ENCODE measurements at places on chromosomes 11 and 22.

GRCh38 chr11:86118253-86118652 is 49.4 kb upstream of the PICALM start:
- DNase-seq, result no peak

- no peak for DNase-seq
Measured at GRCh38 chr11:10351765-10352641, 47.1 kb downstream of the ADM start.

GRCh38 chr11:65113839-65114238 is 2.2 kb downstream of the TM7SF2 start:
- no peak for DNase-seq

DNA sequence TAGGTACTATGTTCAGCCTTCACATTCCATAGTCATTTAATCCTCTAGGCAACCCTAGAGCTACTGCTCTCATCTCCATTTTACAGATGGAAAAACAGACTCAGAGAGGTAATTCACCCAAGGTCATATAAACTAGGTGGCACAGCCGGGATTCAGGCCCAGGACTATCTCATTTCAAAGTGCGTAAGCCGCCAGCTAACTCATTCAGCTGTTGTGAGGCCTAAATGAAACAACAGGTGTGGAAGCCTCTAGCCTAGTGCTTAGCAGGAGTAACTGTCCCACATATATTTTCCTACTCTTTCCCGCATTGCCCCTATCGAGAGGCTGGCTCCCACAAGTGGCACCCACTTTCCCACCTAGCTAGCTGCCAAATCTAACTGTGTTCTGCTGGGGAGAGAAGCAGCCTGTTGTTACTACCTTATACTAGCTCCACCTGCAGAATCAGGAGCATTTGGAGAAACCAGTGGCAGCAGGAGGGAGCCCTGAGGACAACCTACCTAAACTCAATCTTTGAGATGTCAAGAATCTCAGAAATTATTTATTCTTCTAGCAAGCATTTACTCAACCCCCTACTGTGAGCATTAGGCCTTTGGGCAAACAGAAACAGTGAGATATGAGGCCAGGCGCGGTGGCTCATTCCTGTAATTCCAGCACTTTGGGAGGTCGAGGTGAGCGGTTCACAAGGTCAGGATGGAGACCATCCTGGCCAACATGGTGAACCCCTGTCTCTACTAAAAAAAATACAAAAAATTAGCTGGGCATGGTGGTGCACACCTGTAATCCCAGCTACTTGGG is 20.9 kb downstream of the PRG3 start:
- no peak for DNase-seq

DNA sequence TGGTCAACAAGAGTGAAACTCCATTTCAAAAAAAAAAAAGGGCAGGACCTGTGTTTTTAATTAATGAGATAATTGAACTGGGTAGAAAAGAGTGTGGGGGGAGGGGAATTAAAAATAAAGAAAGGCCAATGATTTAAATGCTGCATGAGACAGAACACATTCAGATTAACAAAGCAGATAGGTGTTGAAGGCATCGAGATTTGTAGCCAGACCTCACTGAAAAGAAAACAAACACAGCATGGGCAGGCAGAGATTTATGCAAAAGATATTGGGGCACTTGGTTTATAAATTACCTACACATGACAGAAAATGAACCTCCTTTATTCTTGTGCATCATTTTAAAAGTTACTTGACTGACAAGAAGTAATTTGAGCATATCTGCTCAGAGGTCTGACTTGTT is 354.0 kb upstream of the API5 start:
- no peak for DNase-seq

GRCh38 chr22:23094695-23095681 is 24.7 kb downstream of the GNAZ start:
- no peak for DNase-seq

GRCh38 chr11:61187505-61188130 is 15.7 kb upstream of the PGA3 start:
- DNase-seq, result peak; percentile 82

- no peak for DNase-seq
Measured at GRCh38 chr22:37777122-37777687, 30.5 kb upstream of the GCAT start.

DNA sequence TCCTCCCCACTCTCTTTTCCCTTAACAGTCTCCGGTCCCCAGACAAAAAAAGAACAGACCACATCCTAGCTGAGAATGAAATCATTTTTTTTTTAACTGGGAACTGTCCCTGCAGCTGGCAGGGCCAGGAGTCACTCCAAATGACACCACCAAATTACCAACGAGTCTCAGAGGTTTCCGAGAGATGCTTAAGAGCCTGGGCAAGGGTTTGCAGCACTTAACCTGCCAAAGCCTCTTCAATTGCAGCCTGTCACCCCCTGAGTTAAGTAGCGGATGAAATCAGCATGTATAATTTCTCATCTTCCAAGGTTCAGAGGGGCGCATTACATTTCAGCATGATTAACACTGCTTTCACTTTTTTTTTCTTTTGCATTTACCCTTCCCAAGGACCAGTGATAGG is 71.8 kb downstream of the TENM4 start:
- peak; percentile 42 for DNase-seq

DNA sequence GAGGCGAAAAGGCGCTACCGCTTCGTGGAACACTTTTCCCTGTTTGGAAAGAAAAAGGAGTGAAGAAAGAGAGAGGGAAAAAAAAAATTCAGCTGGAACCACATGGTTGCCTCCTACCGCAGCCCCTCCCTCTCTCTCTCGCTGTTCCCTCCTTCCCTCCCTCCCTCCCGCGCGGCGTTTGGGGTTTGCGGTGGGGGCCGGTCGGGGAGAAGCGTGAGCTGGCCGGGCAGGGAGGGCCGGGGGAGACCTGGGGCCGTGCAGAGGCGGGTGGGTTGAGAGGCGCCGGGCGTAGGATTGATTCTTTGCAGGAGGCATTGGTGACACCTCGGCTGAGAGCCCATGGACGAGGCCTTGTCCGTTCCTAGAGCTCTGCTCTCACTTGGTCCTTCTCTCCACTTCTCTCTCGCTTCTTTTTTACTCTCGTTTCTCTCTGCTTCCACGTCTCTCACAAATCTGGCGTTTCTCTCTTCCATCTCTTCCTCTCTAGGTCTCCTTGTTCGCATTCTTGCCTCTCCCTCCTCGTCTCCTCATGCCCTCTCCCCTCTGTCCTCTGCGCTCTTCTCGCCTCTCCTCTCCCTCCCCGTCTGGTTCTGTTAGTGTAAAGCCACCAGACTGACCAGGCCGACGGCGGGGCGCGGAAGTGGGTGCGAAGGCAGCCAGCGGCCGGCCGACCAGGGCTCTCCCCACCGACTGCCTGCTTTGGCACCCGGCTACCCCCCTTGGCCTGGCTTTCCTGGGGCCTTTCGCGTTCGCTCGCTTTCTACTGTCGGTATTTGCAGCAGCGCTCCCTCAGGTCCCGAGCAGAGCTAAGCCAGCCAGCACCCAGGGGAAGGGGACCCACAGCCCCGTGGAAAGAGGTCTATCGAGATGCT is at the start of gene CLMP:
Gene CLMP (minus strand): TSS at position 61 of the 872 bp plus-strand sequence. CDS start 308 bp downstream, outside the sequence.
- no peak for DNase-seq

DNA sequence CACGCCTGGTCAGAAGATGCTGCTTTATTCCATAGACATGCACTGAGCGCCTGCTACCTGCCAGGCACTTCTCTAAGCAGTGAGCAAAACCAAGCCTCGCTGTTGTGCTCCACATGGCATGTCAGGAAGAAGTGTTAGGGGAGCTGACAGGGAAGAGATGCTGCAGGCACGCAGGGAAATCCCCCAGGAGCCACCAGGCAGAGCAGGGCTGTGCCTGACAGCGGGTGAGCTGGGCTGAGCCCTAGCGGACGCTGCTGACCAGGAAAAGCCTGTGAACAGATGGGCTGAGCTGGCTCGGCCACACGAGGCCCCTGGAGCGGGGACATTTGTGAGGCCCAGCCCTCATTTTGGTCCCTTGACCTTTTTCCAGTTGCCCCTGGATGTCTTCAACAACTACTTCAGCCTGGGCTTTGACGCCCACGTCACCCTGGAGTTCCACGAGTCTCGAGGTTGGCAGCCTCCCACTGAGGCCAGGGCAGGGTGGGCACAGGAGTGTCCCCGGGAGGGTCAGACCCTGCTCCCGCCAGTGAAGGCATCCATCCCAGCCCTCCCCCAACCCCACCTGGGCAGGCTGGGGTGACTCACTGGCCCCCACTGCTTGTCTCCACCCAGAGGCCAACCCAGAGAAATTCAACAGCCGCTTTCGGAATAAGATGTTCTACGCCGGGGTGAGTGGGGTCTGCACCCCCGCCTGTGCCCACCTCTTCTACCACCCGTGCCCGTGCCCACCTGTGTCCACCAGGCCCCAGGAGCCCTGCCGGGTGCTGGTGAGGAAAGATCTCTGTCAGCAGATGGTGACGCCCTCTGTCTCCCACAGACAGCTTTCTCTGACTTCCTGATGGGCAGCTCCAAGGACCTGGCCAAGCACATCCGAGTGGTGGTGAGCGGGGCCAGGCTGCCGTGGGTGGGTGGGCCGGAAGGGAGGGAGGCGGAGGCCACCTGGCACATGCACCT is 7.4 kb upstream of the MDK start:
- no peak for DNase-seq

- no peak for DNase-seq
Measured at GRCh38 chr11:30128269-30128932, 102.4 kb upstream of the FSHB start.

DNA sequence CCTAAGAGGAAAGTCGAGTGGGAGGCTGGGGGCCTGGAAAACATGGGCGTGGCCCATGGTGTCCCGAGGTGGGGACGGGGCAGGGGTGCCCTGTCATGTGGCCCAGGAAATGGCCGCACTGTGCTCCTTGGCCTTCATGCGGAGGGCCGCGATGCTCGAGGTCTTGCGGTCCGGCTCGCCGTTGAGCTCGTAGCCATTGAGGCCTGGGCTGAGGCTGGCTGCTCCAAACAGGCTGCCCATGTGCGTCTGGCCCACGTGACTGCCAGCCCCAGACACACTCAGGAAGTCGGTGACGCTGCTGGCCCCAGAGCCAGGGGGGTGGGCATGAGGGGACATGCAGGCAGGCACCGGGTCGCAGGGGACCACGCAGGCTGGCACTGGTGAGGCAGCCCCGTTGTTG is 45.2 kb downstream of the ALX4 start:
- no peak for DNase-seq

DNA sequence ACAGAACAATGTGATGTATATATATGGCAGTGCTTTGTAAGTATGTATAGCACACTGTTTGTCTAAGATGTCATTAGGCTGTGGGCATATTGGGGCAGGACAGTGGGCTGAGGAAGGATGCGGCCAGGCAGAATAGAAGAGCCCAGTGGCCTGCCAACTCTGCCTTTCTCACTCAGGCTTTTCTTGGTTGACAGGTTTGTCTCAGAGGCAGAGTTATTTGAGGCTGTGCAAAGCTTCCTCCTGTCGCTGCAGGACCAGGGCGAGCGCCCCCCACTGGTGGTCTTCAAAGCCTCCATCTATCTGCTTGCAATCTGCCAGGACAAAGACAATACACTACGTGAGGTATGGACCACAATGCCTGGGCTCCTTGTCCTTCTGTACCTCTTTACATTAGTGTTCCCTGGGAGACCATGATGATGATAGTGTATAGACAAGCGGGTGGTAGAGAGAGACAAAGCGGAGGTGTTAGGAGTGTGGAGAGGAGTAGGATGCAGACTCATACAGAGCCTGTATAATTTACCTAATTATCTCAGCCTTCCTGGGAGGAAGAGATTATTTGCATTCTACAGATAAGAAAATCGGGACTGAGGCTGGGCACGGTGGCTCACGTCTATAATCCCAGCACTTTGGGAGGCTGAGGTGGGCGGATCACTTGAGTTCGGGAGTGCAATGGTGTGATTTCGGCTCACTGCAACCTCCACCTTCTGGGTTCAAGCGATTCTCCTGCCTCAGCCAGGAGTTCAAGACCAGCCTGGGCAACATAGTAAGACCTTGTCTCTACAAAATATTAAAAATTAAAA is 37.3 kb upstream of the CCDC134 start:
- DNase-seq, result no peak

GRCh38 chr11:133897331-133897650 is 52.0 kb upstream of the SPATA19 start:
- DNase-seq, result no peak

DNA sequence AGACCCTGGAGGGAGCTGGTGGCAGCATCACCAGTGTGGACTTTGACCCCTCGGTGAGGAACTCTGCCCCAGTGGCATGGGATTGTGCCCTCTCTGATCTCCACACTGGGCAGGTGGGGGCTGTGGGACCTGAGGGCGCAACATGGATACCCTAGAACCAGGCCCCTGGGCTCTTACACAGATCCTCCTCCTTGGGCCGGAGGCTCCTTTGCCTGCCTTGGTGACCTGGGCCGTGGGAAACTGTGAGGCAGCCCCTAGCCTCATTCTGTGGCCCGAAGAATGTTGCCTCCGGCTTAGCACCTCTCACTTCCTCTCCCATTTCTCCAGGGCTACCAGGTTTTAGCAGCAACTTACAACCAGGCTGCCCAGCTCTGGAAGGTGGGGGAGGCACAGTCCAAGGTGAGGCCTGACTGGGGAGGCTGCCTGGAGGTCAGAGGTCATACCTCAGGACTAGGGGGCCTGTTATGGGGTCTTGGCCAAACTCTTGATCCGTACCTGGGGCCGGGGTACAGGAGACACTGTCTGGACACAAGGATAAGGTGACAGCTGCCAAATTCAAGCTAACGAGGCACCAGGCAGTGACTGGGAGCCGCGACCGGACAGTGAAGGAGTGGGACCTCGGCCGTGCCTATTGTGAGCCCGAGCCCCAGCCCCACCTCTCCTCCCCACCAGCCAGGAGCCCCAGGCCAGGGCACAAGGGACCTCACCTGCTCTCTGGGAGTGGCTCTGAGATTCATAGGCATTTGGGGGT is 12.2 kb downstream of the ATG16L2 start:
- DNase-seq, result no peak

DNA sequence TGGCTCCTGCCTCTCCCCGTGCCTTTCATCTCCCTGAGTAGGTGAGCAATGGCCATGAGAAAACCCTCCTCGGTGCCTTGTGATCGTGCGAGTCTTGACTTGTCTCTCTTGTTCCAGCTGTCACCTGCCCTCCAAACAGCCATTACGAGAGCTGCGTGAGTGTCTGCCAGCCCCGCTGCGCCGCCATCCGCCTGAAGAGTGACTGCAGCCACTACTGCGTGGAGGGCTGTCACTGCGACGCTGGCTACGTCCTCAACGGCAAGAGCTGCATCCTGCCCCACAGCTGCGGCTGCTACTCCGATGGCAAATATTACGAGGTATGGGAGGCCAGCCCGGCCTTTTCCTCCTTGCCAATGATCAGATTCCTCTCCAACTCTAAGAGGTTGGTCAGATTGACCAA is 51.7 kb downstream of the TECTA start:
- DNase-seq, result peak; percentile 82

GRCh38 chr22:19480789-19481188 is 1.1 kb downstream of the CDC45 start:
- DNase-seq, result no peak

- peak; percentile 42 for DNase-seq
Measured at GRCh38 chr22:37425800-37426705, 1.2 kb downstream of the ELFN2 start.
